Epithelial cell of prostate (primary cell): ENCODE measurements at places on chromosomes 12 and 14.

DNA sequence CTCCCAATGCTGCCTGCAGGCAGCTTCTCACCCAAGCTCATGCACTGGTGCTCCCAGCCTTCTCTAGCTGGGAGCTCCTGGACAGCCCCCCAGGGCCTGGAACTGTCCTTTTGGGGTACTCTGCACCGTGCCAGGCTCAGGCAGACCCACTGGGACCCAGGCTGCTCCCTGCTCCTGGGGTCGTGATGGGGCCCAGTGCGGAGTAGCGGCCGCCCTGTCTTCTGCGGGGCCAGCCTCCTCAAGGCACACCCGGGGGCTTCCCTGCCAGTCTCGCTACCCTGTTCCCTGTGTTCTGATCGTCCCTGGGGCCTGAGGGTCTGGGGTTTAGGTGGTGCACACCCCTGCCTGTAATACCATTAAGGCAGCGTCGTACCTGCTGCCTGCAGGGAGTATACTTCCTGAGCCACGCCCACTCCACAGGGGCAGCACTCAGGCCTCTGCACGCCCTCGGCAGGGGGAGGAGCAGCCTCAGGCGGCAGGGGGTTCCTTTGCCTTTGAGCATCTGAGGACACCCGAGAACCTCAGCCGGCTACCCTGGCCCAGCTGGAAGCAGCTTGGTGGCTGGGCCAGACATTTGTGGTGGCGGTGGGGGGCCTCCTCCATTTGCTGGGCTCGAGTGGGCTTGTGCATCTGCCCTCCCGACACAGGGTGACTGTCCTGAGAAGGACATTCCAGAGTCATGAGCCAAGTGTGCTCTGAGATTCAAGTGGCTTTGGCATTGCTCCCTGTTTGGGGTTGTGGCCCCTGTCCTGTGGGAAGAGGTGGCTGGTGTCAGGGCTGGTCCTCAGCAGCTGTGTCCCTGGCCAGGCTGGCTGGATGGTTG, 9.2 kb upstream of the CRIP2 start:
- DNase-seq, result no peak

DNA sequence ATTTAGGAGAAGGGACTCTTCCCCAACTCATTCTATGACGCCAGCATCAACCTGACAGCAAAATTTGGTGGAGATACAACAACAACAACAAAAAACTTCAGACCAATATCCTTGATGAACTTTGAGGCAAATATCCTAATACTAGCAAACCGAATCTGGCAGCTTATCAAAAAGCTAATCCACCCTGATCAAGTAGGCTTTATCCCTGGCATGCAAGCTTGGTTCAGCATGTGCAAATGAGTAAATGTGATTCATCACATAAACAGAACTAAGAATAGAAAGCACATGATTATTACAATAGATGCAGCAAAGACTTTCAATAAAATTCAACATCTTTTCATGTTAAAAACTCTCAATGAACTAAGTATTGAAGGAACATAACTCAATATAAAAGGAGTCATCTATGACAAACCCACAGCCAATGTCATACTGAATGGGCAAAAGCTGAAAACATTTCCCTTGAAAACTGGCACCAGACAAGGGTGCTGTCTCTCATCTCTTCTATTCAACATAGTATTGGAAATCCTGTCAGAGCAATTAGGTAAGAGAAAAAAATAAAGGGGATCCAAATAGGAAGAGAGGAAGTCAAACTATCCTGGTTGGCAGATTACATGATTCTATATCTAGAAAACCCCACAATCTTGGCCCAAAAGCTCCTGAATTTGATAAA, 233.3 kb downstream of the CCDC59 start:
- DNase-seq, result peak; percentile 22

DNA sequence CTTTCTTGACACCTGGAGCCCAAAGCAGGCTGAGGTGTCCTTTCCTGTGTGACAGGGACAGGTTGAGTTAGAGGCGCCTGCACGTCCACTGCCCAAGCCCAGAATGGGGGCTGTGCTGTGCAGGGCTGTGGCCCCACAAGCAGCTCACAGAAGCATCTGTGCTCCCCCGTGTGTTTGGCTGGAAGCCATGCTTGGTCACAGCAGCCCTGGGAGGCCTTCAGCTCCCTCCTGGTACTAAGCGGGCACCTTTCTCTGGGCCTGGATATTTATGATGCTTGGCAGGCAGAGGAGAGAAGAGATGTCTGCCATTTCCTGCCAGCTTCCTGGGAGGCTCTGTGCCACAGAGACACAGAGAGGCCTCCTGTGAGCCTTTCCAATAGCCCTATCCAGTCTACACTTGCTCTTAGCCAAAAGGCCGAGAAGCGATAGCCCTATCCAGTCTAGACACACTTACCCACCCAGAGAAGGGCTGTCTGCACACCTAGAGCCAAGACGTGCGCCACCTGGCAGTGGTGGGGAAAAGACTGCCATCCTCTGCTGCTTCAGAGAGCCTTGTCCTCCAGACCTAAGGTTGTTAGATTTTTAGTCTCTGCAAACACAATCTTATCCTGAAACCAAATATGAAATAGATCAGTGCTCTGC, 117.4 kb downstream of the GCH1 start:
- DNase-seq, result no peak

GRCh38 chr14:102544046-102544746, 34.6 kb upstream of the ANKRD9 start:
- DNase-seq, result no peak

- DNase-seq, result no peak
Measured at GRCh38 chr14:101072531-101072930, 169.0 kb upstream of the RTL1 start.

GRCh38 chr14:90626550-90626949, 189.7 kb downstream of the TTC7B start:
- no peak for DNase-seq

DNA sequence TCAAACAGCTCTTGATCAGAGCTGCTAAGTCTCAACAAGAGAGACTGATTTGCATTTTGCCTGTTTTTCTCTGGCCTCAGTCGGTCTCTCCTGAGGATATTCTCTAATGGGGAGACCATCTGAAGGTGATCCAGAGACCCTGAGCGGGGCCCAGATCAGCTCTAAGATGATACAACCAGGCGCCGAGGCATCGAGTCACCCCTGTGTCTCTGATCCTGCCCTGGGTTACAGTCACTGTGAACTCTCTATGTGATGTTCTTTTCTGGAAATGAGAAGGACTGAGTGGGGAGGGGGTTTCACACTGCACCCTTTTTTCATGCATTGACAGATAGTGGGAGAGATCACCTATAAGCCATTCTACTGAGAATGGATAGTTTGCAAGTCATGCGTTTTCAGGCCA, 247.6 kb upstream of the PWP1 start:
- DNase-seq, result no peak

- peak; percentile 40 for DNase-seq
Measured at GRCh38 chr14:95255487-95255886, 64.2 kb downstream of the CLMN start.

- peak; percentile 45 for DNase-seq
Measured at GRCh38 chr14:101964297-101965180, at the start of gene DYNC1H1. Gene DYNC1H1 (plus strand): TSS chr14:101964573. CDS start chr14:101964692, 119 bp downstream.

DNA sequence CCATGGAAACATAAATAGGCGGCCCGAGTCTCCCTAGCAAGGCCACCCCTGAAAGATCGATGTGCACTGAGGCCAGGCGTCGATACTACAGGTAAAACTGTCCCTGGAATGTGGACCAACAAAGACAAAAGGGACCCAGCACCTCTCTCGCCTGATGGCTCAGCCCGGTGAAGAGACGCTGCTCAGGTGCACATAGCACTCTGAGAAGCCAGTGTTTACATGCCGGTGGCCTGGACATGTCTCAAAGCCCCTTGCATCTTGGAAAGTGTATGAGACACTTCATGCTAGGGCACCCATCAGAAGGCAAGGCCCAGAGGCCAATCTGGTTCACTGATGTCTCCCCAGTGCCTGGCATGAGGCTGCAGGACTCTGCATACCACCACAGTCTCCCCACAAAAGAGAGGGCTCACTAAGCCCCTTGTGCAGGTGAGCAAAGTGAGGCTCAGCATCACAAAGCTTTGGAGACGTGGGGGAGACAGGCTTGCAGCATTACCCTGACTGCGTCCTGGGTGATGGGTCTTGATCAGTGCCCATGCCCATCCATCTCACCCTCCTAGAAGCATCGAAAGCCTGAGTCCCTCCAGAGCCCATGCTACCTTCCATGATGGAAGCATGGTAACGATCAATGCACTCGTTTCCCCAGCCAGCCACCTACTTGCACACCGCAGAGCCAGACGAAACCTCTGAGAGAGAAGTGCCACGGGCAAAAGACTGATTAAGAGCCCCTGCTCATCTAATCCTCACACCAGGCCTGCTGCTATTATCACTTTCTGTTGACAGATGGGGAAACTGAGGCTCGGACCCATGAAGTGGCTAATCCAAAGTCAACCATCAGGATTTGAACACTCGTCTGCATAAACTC, 16.1 kb downstream of the BCL11B start:
- no peak for DNase-seq

GRCh38 chr14:97602438-97603117, 805.4 kb downstream of the VRK1 start:
- no peak for DNase-seq
